Cerebellar nuclear complex (tissue), 1 donor: ENCODE measurements at places on chromosomes 6 and 20.
A peak's percentile ranks its signal among the peaks of the same experiment; 100 is the strongest.

GRCh38 chr6:158812611-158813010 is 6.6 kb downstream of the EZR start:
- no peak for DNase-seq

DNA sequence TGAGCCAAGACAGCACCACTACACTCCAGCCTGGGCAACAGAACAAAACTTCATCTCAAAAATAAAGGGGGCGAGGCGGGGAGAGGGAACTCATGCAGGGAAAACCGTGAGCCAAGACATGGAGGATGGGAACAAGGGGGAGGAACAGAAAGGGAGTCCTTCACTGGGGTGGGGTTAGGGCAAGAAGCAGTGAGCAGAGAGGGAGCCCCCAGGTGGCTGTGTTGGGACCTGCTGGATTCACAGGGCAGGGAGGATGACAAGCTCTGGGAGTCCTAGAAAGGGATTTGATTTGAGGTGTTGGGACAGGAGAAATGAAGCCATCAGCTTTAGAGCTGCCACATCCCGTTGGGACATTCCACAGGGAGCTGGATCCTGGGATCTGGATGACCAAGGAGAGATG is 90.6 kb upstream of the TOP1 start:
- no peak for DNase-seq

GRCh38 chr6:9248133-9248532 is 812.8 kb upstream of the SLC35B3 start:
- DNase-seq: no peak

GRCh38 chr6:89602166-89602565 is 36.4 kb downstream of the LYRM2 start:
- no peak for DNase-seq

DNA sequence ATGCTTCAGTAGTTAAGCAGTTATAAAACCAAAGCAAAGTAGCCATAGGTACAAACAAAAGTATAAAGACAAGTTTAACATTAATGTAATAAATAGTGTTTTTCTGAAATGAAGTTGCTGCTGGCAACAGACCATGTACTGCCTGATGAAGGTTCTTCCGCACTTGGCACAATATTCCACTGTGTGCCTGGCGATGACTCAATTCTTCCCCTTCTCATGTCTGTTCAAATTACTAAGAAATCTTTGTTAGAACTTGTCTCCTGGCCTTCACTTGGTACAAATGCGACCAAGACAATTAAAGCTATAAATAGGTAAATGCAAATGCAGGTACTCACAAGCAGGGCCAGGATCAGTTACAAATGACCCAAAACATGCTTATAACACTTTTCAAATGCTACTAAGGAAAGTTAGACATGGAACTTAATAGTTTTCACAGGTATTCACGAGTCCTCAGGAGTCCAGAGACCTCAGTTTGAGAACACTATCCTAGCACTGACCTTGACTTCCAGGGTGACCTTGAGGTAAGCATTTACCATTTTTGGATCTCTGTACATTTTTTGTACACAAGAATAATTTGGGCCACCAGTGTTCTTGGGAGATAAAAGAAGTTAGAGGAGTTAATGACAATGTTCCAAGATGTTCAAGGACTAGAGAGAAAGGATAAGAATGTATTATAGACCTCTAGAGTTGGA is 8.1 kb upstream of the DDR1 start:
- no peak for DNase-seq

GRCh38 chr6:4817551-4817950 is 41.3 kb downstream of the CDYL start:
- no peak for DNase-seq

DNA sequence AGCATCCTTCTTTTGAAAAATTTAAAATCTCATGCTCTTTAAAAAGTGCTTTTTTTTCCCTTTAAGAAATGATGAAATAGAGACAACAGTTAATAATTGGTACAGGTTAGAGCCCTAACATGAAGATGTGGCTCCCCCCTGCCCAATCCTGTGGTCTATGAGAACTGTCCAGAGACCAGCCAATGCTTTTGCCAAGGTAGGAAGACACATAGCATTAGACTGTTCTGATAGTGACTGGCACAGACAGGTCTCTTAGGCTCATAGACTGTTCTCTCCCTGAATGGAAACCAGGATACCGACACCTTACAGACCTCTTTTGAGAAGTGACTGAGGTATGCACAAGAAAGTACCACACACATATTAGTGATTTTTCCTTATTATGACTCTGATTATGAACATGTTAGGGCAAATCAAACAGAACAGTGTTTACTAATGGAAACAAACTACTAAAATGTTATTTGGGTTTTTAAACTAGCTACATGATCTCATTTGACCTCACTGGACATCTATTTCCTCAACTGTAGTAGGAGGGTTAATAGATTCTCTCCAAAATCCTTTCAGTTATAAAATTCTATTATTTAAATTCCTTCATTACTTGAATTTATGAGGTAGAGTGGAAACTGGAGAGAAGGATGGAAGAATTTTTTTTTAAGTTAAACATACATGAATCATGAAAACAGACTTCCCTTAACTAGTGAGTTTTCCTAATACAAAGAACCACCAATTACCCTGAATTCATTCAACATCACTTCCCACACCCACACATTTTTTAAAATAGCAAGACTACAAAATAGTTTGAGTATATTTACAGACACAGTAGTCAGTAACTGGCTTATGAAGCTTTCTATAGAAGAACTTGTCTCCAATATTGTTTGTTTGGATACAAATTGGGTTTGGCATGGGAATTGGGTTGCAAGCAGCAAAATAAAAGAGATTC is 120.4 kb downstream of the OGFRL1 start:
- DNase-seq: no peak

- DNase-seq: no peak
These were observed 80.8 kb upstream of the EYS start for GRCh38 chr6:65787787-65788186.

DNA sequence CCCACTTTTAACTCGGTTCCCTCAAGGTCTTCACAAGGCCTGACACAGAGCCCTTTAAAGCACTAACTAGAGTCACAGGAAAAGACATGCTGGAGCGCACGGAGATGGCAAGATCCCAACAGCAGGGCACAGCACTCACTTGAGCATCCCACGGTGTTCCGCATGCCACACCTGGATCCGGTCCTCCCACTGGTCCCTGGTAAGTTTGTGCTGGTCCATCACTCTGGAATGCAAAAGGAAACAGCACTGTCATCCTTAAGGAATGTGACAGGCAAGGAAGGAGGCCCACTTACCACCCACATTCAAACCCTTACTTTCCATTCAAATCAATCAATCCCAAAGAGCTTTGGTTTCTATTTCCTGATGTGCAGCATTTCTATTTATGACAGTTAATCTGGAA is 34.7 kb downstream of the EZR start:
- DNase-seq: no peak

GRCh38 chr6:527989-528673 is 128.8 kb downstream of the HUS1B start:
- no peak for DNase-seq

GRCh38 chr6:70884074-70884983 is 72.5 kb downstream of the B3GAT2 start:
- no peak for DNase-seq

- DNase-seq: no peak
These were observed 149.5 kb downstream of the TMEM200A start for GRCh38 chr6:130515306-130515705.

DNA sequence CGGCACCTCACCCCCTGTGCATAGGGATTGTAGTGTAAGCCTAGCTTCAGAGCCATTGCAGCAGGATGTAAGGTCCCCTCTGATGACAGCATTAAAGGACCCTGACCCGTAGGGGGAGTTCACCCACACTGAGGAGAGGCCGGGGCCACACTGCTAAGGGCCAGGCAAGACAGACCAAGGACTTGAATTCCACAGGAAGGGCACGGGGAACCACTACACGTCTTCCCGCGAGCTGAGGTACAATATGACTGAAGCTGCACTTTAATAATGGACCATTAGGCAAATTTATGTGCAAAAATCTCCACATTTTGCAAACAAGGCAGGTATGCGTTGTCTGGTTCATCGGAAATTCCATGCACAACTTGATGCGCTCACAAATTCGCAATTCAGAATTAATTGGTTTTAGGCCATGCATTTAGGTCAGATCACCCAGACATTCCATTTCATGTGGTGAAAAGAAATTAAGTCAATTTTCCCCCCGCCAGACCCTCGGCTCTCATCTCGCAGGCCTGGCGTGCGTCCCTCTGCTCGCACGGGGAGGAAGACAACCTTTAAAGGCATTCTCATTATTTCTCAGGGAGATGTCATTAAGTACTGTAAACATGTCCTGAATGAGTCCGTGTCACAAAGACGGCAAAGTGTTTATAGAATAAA is 111.8 kb downstream of the FOXA2 start:
- no peak for DNase-seq

DNA sequence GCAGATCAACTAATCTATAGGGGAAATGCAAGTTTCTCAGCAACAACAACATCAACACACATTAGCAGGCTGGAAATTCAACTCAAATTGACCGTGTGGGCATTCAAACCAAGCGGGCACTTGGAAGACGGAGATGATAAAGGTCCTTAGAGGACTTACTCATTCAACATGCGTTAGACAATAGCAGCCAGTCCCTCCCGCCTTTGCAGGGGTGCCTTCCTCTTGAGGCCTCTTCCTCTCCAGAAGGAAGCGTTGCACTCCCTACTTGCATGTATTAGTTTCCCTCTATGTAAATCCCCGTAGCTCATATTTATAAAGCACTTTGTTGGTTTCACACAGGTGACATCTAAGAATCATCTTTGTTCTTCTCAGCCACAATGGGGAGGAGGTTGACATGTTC is 300.8 kb upstream of the STXBP5 start:
- no peak for DNase-seq

- DNase-seq: no peak
These were observed 82.3 kb upstream of the KCNG1 start for GRCh38 chr20:51104960-51105920.

GRCh38 chr6:15894973-15895725 is 232.3 kb upstream of the DTNBP1 start:
- DNase-seq: no peak

- DNase-seq: no peak
These were observed 84.4 kb downstream of the SLX4IP start for GRCh38 chr20:10519361-10520046.

- DNase-seq: no peak
These were observed 333.3 kb upstream of the CNR1 start for GRCh38 chr6:88499436-88499835.

DNA sequence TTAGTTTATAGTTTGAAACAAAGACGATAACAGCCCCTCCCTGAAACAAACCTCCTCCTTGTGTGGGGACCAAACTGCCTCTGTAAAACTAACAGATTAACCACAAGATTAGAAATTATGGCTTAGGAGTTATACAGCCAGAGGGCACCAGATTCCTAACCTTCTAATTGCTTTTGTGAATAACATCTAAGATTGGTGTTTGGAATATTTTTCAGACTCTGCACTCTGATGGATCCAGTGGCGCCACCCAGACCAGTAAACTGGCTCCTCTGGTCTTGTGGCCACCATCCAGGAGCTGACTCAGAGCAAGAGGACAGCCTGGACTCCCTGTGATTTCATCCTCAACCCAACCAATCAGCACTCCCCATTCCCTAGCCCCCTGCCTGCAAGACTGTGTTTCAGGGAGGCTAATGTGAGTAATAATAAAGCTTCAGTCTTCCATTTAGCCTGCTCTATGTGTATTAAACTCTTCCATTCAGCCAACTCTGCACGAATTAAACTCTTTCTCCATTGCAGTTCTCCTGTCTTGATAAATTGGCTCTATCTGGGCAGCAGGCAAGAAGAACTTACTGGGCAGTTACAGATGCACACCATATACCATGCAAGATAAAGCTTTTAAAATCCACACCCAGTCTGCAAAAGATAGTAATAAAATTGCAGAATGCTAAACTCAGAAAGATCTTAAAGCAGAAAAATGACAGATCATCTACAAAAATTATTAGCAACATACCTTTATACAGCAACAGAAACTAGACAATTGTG is 58.5 kb upstream of the SLC22A16 start:
- DNase-seq: no peak

DNA sequence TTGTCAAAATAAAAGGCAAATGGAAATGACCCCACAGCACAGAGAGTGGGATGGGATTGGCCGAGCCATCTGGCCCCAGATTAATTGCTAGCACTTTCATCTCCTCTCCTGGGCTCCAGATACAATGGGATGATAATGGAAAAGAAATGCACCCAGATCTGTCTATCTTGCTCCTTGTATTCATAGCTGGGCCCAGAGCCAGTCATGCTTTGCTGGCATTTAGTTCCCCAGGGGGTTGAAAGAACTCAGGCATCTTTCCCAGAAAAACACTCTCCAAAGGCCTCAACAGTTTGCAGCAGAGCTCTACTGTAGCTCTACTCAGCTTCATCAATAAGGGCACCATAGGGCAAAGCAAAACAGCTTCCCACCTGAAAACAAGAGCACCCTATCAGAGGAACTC is 116.0 kb upstream of the FOXA2 start:
- DNase-seq: no peak

GRCh38 chr20:35307666-35308653 is 15.7 kb upstream of the FAM83C start:
- peak; percentile 16 for DNase-seq

- DNase-seq: no peak
These were observed 23.6 kb upstream of the APCDD1L start for GRCh38 chr20:58538752-58539151.

- DNase-seq: no peak
These were observed 808 bp downstream of the ULBP1 start for GRCh38 chr6:149964308-149965193.

- DNase-seq: no peak
These were observed 57.0 kb downstream of the FAM50B start for GRCh38 chr6:3905945-3906845.

GRCh38 chr6:121838842-121839241 is 403.4 kb downstream of the GJA1 start:
- DNase-seq: no peak

DNA sequence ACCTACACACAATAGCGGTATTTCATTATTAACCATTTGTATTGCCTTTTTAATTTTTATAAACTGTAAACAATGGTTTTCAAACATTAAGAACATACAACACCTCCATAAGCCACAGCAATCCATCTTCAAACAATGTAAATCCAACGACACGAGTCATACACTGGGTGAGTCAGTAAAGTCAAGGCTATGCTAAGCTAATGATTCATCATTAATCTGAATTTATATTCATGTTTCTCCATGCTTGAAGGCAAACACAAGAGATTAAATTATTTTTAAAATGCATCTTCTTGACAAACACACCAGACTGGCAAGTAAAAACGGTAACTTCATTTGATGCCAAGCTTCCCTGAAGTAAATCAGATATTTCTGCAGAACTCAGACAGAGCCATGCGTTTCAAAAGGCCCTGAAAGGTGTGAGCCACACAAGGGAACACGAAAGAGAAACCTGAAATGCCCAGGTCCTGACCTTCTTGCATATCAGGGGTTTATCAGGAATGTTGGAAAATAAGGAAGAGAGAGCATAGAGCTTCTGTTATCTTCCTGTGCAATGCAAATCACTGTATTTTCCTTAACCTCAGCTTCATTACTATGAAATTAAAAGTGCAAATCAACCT is 162.5 kb downstream of the ALDH8A1 start:
- no peak for DNase-seq

GRCh38 chr20:34615477-34615876 is 57.0 kb downstream of the MAP1LC3A start:
- no peak for DNase-seq
